ENCODE measurements at places on chromosomes 6 and 20. TPM values are rescaled to one million over a fixed set of nuclear protein-coding genes. Genes with fewer than 3 reads are reported as not detected.
A peak's percentile ranks its signal among the peaks of the same experiment; 100 is the strongest.

DNA sequence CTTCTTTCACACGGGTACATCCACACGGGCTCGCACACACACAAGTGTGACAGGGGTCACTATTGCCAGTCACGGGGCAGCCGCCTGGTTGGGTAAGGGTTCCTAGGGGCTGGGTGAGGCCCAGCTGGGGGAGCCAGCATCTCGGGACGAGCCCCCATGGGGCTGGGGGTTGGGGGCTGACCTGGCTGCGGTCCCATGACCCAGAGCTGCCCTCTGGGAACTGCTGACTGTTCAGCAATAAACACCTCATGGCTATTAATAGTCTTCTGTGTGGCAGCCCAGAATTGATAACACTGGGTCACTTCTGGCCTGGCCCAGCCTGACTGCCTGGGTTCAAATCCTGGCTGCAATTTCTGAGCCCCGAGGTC lies 23.8 kb downstream of the VEGFA start:
- DNase-seq, result no peak

- DNase-seq, result no peak
Observed at GRCh38 chr6:118324116-118324515, 224.0 kb upstream of the PLN start.

GRCh38 chr6:138465007-138465645 lies 34.2 kb downstream of the NHSL1 start:
- no peak for DNase-seq

DNA sequence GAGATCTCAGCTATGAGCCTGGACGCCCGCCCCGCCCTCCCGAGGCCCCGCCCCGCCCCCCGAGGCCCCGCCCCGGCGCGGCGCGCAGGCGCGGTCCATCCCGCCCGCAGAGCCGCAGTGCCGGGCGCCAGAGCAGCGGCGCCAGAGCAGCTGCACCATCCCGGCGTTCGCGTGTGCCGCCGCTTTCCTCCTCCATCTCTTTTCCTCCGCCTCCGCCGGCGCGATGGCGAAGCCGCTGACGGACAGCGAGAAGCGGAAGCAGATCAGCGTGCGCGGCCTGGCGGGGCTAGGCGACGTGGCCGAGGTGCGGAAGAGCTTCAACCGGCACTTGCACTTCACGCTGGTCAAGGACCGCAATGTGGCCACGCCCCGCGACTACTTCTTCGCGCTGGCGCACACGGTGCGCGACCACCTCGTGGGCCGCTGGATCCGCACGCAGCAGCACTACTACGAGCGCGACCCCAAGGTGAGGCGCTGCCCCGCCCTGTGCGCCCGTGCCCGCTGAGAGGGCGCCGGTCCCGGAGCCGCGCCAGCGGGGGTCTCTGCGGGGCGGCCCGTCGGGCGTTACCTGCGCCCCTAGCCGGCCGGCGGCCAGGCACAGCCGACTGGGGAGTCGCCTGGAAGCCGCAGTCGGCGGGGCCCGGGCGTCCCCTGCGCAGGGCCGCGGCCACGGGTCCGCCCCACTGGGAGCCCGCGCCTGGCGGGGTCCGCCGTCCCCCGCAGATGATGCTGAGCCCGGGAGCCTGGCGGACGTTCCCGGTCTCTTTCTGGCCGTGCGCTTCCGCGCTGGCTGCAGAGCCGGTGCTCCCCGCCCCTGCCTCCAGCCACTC lies at the start of gene PYGB:
PYGB (plus strand) TSS at position 130 of the 830 bp plus-strand sequence; CDS start at position 224, 94 bp downstream.
- DNase-seq, result peak; percentile 59

DNA sequence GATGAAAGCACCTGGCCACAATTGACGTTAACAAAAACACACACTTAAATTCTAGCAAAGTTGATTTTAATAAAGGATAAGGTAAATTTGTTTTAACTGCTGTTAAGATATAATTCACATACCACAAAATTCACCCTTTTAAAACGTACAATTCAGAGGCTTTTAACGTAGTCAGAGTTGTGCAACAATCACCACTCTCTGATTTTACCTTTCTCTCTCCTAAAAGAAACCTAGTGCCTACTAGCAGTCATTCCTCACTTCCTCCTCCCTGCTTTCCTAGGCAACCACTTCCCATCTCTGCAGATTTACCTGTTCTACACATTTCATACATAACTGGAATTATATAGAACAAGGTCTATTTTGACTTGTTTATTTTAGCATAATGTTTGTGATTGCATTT lies 58.9 kb downstream of the PTPRK start:
- DNase-seq, result no peak

DNA sequence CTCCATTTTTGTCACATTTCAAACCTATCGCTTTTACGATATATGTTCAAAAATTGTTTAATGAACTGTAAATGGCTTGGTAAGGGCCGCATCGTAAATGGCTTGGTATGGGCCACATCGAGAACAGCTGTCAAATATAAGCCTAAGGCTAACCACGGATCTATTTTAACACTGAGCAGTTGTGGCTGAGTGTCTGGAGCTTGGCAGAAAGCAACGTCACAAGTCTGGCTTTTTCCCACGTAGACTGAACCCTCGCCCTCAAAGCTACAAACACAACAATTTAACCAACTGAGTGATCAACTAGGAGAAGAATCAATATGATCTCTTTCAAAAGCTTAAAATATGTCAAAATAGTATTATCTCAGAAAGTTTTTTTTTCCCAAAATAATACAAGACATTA lies 71.4 kb upstream of the PRSS16 start:
- no peak for DNase-seq

- DNase-seq, result no peak
Observed at GRCh38 chr20:12166053-12166717, 248.5 kb downstream of the BTBD3 start.

- no peak for DNase-seq
Observed at GRCh38 chr20:8362457-8362856, 230.4 kb downstream of the PLCB1 start.

DNA sequence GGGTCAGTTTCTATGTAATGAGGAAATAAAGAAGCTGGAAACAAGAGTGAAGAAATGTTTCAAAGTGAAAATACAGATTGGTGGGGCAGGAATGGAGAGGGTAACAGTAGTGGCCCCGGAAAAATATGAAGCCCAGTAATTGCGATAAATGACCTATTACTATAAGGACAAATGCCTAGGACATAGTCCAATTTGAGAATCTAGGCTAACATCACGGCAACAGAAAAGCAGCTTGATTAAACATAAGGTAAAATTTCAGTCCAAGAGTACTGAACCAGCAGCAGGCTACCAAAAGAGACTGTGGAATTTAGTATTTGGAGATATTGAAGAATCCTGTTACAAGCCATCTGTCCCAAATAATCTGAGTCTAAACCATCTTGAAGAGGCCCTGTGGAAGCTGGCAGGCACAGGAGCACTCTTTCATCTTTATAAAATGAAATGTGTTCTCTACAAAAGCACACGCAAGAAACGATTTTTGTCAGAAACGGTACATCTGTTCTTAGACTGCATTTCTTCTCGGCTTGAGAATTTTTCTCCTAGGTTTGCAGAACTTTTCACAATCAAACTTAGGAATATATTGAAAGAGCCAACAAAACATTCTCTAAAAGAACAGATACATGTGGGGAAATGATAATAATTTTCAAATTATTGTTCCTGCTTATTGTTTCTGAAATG lies 49.3 kb downstream of the ELOVL5 start:
- no peak for DNase-seq

DNA sequence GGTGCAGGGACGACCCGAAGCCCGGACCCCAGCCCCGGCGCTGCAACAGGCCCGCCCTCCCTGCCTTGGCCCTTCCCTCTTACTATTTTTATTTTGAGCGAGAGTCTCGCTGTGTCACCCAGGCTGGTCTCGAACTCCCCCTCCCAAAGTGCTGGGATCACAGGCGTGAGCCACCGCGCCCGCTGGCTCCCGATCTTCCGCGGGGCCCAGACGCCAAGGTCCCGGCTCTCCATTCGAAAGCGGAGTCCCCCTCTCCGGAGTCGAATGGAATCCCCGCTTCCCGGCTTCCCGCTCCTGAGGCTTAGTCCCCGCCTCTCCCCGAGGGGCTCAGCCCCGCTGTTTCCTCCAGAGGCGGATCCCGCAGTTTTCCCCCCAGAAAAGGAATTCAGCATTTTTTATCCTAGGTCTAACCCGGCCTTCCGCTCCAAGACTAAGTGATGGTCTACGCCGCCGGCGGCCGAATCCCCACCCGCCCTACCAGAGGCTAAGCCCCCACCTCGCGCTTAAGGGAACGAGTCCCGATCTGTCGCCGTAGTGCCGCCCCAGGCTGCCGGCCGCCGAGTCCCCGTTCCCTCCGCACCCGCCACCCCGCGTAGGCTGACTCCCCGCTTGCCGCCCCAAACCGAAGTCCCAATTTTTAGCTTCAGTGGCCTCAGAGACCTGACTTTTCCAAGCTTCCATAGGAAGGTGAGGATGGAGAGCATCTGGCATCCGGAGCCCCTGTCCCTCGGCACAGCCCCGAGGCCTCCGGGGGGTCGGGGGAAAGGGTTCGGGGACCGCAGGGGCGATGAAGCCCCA lies 11.5 kb upstream of the TMC2 start:
- DNase-seq, result no peak

DNA sequence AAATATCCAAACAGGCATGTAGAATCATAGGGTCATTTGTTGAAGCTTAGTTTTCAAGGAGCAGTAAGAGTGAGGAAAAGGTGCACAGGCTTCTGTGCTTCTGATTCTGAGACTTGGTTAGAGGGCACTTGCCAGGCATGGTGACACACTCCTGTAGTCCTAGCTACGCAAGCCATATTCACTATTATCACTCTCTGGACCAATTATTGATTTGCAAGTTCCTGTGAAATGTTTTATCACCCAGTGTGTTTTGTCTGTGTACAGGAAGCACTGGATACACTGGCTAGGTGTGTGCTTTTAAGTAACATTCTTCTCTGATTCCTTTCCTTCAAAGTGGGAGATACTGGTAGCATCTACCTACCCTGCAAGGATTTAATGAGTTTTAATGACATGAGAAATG lies 76.3 kb downstream of the JARID2 start:
- DNase-seq, result no peak

- DNase-seq, result no peak
Observed at GRCh38 chr6:158938220-158938619, 61.8 kb downstream of the RSPH3 start.

- no peak for DNase-seq
Observed at GRCh38 chr6:136795996-136796395, 3.7 kb upstream of the MAP3K5 start.

GRCh38 chr6:101845172-101845571 lies 451.7 kb downstream of the GRIK2 start:
- DNase-seq, result no peak

DNA sequence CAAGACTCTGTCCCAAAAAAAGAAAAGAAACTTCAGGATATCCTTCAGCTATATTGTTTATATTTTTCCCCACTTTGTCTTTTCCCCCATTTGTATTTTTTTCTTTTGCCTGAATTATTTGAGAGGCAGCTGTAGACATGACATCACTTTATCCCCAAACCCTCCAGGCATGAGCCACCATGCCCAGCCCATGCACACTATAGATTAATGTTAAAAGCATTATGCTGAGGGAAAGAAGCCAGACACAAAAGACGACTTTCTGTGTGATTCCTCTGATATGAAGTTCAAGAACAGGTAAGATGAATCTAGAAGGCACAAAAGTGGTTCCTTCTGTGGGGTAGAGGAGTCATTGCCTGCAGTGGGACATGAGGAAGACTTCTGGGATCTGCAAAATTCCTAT lies 16.4 kb downstream of the CEBPB start:
- DNase-seq, result no peak

GRCh38 chr6:87636315-87636714 lies 46.4 kb downstream of the ORC3 start:
- no peak for DNase-seq

DNA sequence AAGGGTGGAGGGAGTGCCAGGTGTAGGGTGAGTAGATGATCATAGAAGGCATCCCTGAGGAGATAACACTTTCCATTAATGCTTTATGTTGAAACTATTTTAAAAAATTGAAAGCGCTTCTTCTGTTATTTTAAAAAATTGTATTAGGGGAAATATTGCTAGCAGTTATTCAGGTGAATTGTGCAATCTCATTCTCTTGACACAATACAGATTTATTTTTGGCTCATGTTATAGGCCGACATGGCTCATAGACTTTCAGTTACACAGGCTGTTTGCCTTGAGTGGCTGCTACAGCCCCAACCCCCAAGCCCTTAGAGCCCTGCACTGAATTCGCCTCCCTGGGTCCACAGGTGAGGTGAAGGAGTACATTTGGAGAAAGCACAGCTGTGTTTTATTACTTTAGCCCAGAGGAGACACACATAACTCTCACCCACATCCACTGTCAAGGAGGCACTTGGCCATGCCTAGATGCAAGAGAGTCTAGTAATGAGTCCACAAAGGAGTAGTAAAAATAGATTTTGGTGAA lies 228.2 kb downstream of the RFPL4B start:
- DNase-seq, result no peak

DNA sequence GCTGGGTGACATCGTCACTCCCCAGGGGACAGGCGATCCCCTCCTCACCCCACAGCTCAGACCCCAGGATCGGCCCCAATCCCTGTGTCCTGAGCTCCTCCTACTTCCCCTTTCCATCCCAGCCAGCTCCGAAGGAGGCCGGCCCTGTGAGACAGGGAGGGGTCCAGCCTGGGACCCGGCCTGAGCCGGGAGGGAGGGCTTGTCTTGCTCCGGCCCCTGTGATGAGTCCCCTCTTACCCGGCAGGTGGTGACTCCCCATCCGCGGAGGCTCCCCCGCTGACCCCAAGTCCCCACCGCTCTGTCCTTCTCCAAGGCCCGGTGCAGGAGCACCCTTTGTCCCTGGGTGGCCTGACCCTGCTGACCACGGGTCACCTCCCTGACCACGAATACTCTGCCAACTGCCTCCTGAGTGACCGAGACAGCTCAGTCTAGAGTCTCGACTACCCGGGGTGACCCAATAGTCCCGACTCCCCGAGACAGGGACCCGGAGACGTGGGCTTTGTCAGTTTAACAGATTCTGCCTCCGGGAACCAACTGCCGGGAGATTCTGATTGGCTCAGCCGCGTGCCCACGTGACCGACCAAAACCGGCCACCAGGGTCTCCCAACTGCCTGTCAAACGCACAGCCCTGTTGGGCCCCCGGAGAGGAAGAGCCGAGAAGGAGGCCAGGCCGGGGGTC lies 187.4 kb upstream of the PROKR2 start:
- no peak for DNase-seq

DNA sequence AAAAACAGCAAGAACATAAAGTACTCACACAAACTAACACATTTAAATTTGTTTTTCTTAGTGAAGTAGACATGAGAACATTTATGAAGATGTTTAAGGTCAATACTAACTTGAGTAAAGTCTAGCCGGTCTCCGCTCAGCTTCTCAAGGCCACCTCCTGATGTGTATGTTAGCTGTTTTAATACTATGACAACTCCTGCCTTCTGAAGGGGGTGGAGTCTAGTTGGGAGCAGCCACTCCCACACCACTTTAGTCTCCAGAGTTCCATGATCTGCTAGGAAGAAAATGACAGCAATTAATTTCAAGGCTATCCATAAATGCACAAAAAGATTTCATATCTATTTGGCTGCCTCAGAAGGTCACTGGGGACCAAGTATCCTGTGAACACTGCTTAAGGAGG lies at the start of gene GSTA3:
GSTA3 (minus strand) TSS at position 168 of the 400 bp plus-strand sequence. CDS start 3,864 bp downstream, outside the sequence.
- DNase-seq, result no peak

The SGK2 gene
- total RNA-seq, result 8.7 TPM

The SLC24A3 gene
- total RNA-seq, result 1.5 TPM

The TRIM40 gene
- total RNA-seq, result not detected

The MAS1 gene
- total RNA-seq, result not detected

The TULP1 gene
- total RNA-seq, result 0.22 TPM

The TRIM15 gene
- total RNA-seq, result not detected
